ENCODE measurements at places on chromosomes 6 and 20.

DNA sequence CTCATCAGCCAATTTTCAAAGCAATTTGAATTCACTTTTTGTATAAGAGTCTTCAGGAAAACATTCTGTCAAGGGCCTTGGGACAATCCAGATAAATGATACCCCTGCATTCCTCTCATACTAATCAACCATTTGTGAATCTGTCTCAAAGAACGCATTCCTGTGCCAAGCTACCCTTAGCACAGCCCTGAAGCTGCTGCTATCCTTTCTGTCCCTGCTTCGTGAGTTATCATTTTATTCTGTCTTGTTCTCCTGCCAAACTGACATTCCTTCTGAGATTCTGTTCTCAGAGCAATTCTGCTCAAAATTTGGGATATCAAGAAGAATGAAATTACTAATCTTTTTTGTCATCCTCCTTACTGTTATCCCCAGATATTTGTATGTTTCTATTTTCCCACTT, 213.9 kb upstream of the STXBP5 start:
- no peak for DNase-seq

GRCh38 chr6:21348504-21349195, 244.9 kb upstream of the SOX4 start:
- no peak for DNase-seq

- DNase-seq: no peak
Observed at GRCh38 chr6:67567842-67568241, 1067.2 kb upstream of the ADGRB3 start.

GRCh38 chr6:24779416-24780016, 4.8 kb downstream of the GMNN start:
- DNase-seq: no peak

Data from Peyer's patch (tissue), 4 donors.